Activated CD8-positive, alpha-beta T cell treated with anti-CD3 and anti-CD28 coated beads for 36 hours (primary cell): ENCODE measurements at places on chromosomes 2 and 18. TPM values are rescaled to one million over a fixed set of nuclear protein-coding genes. Genes with fewer than 3 reads are reported as not detected.

DNA sequence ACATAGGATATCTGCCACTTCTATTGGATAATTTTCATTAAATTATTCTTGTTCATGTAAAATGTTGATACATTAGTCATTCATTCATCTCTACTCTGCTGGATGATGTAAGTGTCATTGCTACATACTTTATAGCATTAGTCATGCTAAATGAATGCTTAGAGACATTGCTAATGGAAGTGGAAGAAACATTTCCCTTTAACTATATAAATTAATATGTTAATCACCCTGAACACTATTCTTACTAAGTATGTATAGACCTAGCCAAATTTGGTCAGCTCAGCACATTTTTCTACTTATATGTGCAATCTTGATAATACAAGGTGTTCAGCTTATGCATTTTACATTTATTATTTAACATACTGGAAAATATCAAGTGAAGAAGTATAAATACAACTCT is 160.2 kb downstream of the DPP4 start:
- DNase-seq: no peak
- peaks cover 4% of the 10 kb centered on the region for H3K27me3 ChIP-seq
- H3K36me3 ChIP-seq: no peaks in the 10 kb centered on the region
- peaks cover 3% of the 10 kb centered on the region for H3K4me1 ChIP-seq
- H3K4me3 ChIP-seq: no peak overlapping the region
- H3K27ac ChIP-seq: no peak overlapping the region

- peaks cover 7% of the 10 kb centered on the region for H3K27me3 ChIP-seq
- no peak overlapping the region for H3K27ac ChIP-seq
- no peaks in the 10 kb centered on the region for H3K36me3 ChIP-seq
- no peak overlapping the region for H3K4me3 ChIP-seq
Measured at GRCh38 chr2:157990173-157990572, 111.5 kb upstream of the UPP2 start.

DNA sequence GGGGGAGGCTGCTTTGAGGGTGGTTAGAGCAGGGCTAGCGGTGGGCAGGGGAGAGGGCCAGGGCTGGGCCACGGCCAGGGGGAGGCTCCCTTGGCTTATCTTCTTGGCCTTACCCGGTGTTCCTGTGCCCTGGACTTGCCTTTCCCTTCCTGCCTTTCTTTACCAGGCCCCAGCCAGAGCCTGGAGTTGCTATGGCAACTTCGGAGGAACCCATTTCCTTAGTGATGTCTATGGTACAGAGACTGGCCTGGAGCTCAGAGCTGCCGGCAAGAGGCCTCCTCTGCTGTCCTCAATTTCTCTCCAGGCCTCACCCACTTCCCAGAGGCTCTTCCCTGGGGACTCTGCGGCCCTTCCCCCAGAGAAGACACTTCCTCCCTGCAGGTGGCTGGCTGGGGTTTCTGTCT is 11.5 kb downstream of the SPEG start:
- H3K4me1 ChIP-seq: peaks cover 18% of the 10 kb centered on the region
- no peak overlapping the region for H3K27ac ChIP-seq
- peaks cover 17% of the 10 kb centered on the region for H3K27me3 ChIP-seq
- H3K4me3 ChIP-seq: no peak overlapping the region
- no peak for DNase-seq

GRCh38 chr18:51897884-51898283 is 442.1 kb upstream of the DCC start:
- H3K27me3 ChIP-seq: peaks cover 2% of the 10 kb centered on the region
- H3K36me3 ChIP-seq: no peaks in the 10 kb centered on the region
- no peaks in the 10 kb centered on the region for H3K4me1 ChIP-seq
- no peak for DNase-seq
- no peak overlapping the region for H3K27ac ChIP-seq

DNA sequence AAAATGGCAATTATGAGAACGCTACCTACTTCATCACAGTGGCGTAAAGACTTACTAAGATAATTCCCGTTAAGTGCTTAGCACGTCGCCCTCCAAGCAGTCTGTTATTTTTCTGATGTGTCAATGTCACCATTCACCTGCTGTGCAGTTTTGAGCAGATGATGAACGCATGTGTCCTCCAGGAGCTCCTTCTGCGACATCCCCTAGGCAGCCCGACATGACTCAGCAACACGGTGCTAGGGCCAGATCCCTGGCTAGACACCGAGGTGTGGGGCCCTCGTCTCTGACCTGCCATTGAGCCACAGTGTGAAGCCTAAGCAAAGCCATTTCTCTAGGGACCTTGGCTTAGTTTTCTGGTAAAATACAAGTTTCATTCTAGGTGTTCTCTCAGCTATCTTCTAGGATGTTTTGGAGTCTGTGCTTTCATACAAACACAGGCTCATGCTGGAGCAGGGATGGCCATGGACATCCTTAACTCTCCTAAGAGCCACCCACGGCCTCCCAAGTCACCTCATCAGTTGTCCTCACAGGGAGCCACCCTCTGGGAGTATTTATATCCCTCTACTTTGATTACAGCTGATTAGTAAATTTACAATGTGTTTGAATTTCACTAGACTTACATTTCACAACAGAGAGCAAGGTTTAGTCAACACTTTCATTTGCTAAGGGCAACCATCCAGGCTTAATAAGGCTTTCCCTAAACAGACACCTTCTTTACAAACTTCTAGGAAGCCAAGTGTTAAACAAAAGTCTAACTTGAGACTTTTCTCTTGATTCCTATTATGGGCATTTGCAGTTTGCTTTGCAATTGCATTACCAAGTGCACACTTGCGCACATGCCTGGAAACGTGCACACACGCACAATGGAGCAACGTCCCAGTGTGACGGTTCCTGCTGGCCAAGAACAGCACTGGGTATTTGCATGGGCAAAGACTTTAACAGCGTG is 376.8 kb upstream of the ID2 start:
- no peak overlapping the region for H3K4me3 ChIP-seq
- H3K27ac ChIP-seq: no peak overlapping the region
- H3K27me3 ChIP-seq: peaks cover 8% of the 10 kb centered on the region

- H3K27me3 ChIP-seq: no peaks in the 10 kb centered on the region
- no peak overlapping the region for H3K4me3 ChIP-seq
- peak; percentile 72 for DNase-seq
- no peaks in the 10 kb centered on the region for H3K36me3 ChIP-seq
- H3K4me1 ChIP-seq: peaks cover 9% of the 10 kb centered on the region
- H3K27ac ChIP-seq: no peak overlapping the region
Measured at GRCh38 chr2:215931256-215931903, 82.0 kb downstream of the MREG start.

GRCh38 chr2:81093031-81093430 is 788.5 kb upstream of the LRRTM1 start:
- H3K36me3 ChIP-seq: no peaks in the 10 kb centered on the region
- H3K4me1 ChIP-seq: no peaks in the 10 kb centered on the region
- no peak for DNase-seq
- no peak overlapping the region for H3K4me3 ChIP-seq
- no peak overlapping the region for H3K27ac ChIP-seq
- no peaks in the 10 kb centered on the region for H3K27me3 ChIP-seq

- H3K4me1 ChIP-seq: no peaks in the 10 kb centered on the region
- H3K27me3 ChIP-seq: peaks cover 5% of the 10 kb centered on the region
- DNase-seq: no peak
- H3K4me3 ChIP-seq: no peak overlapping the region
- H3K27ac ChIP-seq: no peak overlapping the region
- no peaks in the 10 kb centered on the region for H3K36me3 ChIP-seq
Measured at GRCh38 chr2:172997031-172997430, 78.6 kb upstream of the MAP3K20 start.

- no peak for DNase-seq
- H3K4me3 ChIP-seq: no peak overlapping the region
- H3K36me3 ChIP-seq: no peaks in the 10 kb centered on the region
- no peaks in the 10 kb centered on the region for H3K27me3 ChIP-seq
- no peaks in the 10 kb centered on the region for H3K4me1 ChIP-seq
Measured at GRCh38 chr2:228503731-228504130, 322.2 kb upstream of the SPHKAP start.

DNA sequence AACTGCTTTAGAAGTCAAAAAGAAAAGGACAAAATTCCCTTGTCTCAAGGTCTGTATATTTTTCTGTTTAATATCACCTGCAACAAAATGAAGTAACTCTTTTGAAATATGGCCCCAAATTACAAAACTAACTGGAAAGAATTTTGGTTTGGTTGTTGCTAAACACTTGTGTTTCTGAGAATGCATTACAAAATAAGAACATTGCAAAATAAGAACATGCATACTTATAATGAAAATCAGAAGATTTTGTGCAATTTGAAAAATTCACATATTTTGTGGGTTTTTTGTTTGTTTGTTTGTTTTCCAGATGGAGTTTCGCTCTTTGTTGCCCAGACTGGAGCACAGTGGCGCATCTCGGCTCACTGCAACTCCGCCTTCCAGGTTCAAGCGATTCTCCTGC is 21.8 kb downstream of the NDUFB3 start:
- peaks cover 3% of the 10 kb centered on the region for H3K4me1 ChIP-seq
- H3K4me3 ChIP-seq: no peak overlapping the region

- H3K4me3 ChIP-seq: no peak overlapping the region
- no peak for DNase-seq
- H3K36me3 ChIP-seq: no peaks in the 10 kb centered on the region
- no peaks in the 10 kb centered on the region for H3K4me1 ChIP-seq
Measured at GRCh38 chr2:169330555-169331198, 31.7 kb downstream of the LRP2 start.

DNA sequence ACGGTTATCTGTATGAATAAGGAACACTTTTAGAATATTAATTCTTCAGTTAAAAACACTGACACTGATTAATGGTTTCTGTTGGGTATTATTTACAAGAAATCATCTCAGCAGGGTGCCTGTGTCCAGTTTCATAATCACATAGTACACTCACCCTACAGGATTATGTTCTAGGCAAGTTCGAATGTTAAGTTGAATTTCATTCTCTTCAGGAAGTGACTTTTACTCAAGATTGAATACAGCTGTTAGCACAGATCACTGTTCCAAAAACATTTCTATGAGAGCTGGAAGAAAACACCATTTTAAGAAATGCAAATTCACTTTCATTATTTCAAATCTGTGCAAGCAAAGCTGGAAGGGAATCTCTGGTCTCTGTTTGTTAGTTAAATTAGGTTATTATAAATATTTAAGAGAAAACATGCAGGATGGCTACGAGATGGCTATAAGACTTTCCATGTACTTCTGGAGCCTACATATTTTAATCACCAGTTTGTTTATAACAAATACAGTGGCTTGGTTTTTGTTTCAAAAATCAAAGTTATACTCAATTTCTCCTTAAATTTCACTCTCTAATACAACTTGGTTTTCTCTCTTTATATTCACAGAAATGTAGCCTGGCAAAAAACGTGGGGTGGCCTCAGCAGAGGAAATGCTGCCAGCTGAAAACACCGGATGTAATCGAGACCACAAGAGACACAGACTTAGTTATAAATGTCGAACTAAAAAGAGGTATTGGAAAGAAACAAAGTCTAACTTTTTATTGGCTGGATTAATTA is 65.8 kb downstream of the RBMS1 start:
- DNase-seq: peak; percentile 76
- H3K4me3 ChIP-seq: peak overlapping the region; percentile 74
- peak overlapping the region; percentile 92 for H3K27ac ChIP-seq
- H3K4me1 ChIP-seq: peaks cover 62% of the 10 kb centered on the region

DNA sequence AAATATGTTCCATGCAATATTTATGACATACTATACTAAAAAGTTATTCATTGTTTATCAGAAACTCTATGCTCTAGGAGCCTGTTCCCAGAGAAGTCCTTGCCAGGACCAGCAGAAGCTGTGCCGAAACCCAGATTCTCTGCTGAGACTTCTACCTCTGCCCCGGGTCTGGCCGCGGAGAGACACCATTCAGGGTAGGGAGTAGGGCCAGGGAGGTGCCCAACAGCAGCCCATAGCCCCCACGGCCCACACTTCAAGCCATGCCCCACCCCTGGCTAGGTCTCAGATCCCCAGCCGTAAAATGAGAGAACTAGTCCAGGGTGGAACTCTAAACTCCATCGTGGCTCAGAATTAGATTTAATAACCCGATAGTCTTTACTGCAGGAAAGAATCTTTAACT is 102.9 kb downstream of the ZFP36L2 start:
- H3K27ac ChIP-seq: no peak overlapping the region
- H3K4me3 ChIP-seq: no peak overlapping the region
- peaks cover 13% of the 10 kb centered on the region for H3K36me3 ChIP-seq
- H3K4me1 ChIP-seq: peaks cover 45% of the 10 kb centered on the region
- H3K27me3 ChIP-seq: no peaks in the 10 kb centered on the region
- no peak for DNase-seq

DNA sequence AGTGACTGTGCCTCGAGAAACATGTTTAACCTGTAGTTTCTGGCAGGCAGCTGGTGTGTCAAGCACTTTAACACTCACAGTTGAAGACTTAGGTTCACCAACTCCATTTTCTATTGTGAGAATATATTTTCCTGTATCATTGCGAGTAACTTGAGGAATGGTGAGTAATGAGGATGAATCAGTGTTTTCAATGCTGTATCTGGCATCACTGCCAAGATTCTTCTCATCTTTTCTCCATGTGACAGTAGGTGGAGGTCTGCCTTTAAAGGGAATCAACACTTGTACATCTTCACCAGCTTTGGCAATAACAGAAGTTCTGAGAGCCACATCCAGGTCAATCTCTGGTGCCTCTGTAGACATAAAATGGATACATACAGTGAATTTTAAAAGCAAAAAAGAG is 72.8 kb downstream of the PLEKHA3 start:
- H3K4me1 ChIP-seq: no peaks in the 10 kb centered on the region
- no peaks in the 10 kb centered on the region for H3K27me3 ChIP-seq
- no peak for DNase-seq
- no peak overlapping the region for H3K27ac ChIP-seq

DNA sequence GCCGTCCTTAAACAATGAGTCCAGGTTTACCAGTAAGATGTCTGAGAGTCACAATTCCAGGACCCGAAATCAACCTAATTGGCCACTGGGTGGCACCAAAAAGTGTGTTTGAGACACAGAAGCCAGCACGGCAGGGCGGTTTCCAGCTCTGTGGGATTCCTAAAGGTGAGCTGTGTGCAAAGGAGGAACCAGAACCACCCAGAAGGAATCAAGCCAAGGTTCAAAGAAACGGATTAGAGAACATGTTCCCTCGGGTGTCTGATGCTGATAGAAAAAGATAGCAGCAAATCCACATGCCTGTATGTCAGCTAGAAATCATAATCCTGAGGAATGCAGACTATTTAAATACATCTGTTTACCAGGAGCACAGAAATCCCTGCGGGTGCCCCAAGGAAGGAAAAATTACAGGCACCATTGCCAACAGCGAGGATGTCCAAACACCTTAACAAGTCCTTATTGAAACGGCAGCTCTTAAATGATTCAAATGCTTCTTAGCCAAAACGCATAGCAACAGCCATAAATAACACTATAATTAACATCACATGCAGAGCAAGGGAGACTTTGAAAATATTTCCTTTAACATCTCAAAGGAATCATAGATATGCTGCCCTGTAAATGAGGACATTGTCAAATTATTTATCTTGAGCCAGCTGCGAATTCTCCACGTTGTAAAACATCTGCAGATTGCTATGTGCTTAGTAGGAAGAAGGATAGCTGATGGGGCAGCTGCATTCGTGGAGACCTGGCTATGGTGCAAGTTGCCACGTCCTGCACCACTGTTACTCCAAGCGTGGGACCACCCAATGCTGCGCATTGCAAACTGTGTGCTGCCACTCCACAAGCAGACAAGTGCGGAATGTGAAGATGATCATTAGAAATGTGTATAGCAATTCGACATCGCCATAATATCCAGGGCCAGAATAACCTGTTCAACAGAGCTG is 318.7 kb upstream of the NCKAP5 start:
- no peak overlapping the region for H3K27ac ChIP-seq
- H3K4me3 ChIP-seq: no peak overlapping the region
- H3K27me3 ChIP-seq: peaks cover 7% of the 10 kb centered on the region
- no peaks in the 10 kb centered on the region for H3K4me1 ChIP-seq

The GKN2 gene
- not detected for total RNA-seq

The IL1F10 gene
- total RNA-seq: not detected

The GATA6 gene
- total RNA-seq: not detected

The CYP27C1 gene
- not detected for total RNA-seq

The SLC25A12 gene
- total RNA-seq: 16.2 TPM

The MBD2 gene
- 102 TPM for total RNA-seq

The RAB6D gene
- not detected for total RNA-seq

The RESP18 gene
- not detected for total RNA-seq

The ASAP2 gene
- total RNA-seq: not detected

The C2orf74 gene
- 14.0 TPM for total RNA-seq

The SLC14A1 gene
- total RNA-seq: 3.1 TPM
